Activated CD4-positive, CD25-positive, alpha-beta regulatory T cell treated with anti-CD3 and anti-CD28 coated beads, Interleukin-2, amount 50 U/mL, for 72 hours (primary cell): ENCODE measurements at places on chromosomes 7 and 10.
A peak's percentile ranks its signal among the peaks of the same experiment; 100 is the strongest.

GRCh38 chr10:17428351-17429097 lies 25.9 kb downstream of the ST8SIA6 start:
- peak; percentile 54 for DNase-seq

- no peak for DNase-seq
Observed at GRCh38 chr7:90897961-90898469, 301.9 kb downstream of the CDK14 start.

DNA sequence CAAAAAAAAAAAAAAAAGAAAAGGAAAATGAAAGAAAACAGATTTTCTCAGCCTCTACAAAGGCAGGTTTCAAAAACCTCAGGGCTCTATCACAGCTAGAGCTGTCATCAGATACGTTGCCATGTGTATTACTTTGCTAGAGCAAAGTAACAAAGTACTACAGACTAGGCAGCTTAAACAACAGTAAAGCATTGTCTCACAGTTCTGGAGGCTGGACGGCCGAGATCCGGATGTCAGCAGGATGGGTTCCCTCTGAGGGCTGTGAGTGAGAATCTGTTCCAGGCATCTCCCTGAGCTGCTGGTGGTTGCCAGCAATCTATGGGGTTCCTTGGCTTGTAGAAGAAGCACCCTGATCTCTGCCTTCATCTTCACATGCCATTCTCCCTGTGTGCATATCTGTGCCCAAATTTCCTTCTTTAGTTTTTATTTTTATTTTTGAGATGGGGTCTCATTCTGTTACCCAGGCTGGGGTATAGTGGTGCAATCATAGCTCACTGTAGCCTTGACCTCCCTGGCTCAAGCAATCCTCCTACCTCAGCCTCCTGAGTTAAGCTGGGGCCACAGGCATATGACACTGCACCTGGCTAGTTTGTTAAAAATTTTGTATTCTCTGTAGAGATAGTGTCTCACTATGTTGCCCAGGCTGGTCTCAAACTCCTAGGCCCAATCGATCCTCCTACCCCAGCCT lies 48.9 kb upstream of the KDM7A start:
- DNase-seq = no peak

DNA sequence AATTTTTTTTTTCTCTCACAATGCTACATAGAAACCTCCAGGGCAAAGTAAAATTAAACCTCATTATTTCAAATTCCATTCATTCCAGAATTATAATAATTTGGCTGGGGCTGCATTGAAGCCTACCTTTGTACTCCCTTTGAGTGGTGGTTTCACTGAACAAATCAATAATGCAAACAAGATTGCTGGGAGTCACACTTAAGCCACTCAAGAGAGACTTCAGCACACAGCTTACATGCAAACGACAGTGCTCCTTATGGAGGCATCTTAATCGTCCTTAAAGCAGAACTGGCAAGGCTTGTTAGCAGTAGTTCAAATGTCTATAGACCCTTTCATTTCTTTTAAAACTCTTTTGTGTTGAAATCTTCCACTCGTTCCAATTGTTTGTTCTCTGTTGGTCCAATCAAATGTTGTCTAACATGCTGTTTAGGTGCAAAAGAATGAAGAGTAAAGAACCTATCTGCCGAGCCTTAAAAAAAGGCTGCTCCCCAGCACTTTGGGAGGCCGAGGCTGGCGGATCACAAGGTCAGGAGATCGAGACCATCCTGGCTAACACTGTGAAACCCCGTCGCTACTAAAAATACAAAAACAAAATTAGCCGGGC lies 294.9 kb downstream of the FGFR2 start:
- no peak for DNase-seq

- no peak for DNase-seq
Observed at GRCh38 chr7:53205006-53205405, 169.6 kb downstream of the POM121L12 start.

GRCh38 chr7:79968894-79969293 lies 165.7 kb upstream of the GNAI1 start:
- DNase-seq = no peak

DNA sequence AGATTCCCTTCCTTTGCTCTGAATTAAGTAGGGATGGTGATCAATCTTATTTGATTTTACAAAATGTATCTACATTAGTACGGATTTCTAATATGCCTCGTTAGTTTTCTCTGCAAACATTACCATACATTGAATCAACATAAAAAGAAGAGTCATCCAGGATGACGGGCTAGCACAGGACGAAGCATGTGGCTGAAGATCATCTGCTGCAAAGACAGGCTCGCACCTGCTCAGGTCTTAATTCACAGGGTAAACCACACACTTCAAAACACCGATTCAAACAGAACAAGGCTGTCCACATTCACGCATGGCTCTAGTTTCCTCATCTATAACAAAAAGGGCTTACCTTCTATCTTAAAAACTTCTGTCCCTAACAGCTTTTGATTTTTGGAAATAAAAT lies 323.0 kb downstream of the PARD3 start:
- DNase-seq = no peak

DNA sequence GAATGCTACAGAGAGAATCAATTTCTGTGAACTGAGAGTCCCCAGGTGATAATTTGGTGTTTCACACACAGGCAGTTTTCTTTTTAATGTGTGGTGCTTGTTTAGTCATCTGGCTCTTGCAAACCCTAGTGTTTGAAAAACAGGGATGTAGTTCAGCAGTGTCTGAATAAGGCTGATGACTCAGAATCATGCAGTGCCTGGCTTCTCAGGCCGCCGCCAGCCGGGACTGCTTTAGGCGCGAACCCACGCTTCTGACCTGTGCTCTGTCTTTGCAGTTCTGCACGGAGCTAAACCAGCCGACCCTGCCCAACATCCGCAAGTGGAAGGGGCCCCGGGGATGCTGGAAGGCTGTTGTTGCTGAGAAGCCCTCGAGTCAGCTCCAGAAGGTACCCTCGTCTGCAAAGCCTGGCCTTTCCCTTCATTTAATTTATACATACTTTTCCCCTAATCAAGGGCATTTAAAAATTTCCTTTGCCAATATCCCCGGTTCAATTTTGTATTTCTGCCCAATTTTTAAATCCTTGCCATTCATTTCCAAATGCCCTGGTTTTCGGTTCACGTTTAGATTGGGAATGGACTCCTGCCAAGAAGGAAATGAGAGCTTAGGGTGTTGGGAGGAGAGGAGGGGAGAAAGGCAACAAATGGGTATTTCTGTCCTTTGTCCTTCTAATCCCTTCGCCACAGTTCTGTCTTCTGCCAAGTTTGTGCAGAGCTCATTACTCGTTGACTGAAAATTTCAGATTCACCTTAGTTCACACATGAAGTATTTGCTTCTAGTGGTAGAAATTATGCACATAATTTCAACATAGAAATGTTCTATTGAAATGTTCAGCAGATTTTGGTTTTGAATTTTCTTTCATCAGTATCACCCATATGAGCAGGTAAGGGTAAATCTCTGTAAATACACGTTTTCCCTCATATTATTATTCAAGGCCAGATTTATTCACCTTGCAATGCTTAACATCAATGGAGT lies 108.5 kb upstream of the ANLN start:
- no peak for DNase-seq
